Tongue (tissue), 3 donors: ENCODE measurements at places on chromosomes 7 and 10. TPM values are rescaled to one million over a fixed set of nuclear protein-coding genes. Genes with fewer than 3 reads are reported as not detected.

Gene C10orf105
- 0.10 TPM for total RNA-seq

Gene ORAI2
- 19.8 TPM for total RNA-seq

Gene OR2A1
- total RNA-seq: 0.10 TPM

Gene GJD4
- 0.21 TPM for total RNA-seq

Gene SLC16A9
- total RNA-seq: 9.5 TPM

Gene LBX1
- 5.6 TPM for total RNA-seq

Gene MKX
- total RNA-seq: 0.51 TPM

Gene RADIL
- total RNA-seq: 7.3 TPM

Gene SEMA3E
- 3.1 TPM for total RNA-seq

Gene GALNT17
- total RNA-seq: 38.0 TPM

Gene PDLIM1
- total RNA-seq: 41.1 TPM

Gene PANK1
- 27.3 TPM for total RNA-seq

Gene GPER1
- total RNA-seq: 6.7 TPM

Gene DDX21
- total RNA-seq: 47.5 TPM

Gene NKX1-2
- not detected for total RNA-seq

Gene PAX4
- total RNA-seq: not detected

Gene TMEM273
- total RNA-seq: 8.7 TPM

Gene DPY19L1
- total RNA-seq: 26.6 TPM

Gene FAM170B
- not detected for total RNA-seq

Gene INHBA
- 5.5 TPM for total RNA-seq

Gene CTNNA3
- 15.5 TPM for total RNA-seq

Gene SLC26A5
- total RNA-seq: 0.21 TPM

Gene GAD2
- not detected for total RNA-seq

Gene PPP1R9A
- total RNA-seq: 156 TPM

Gene EBF3
- 44.4 TPM for total RNA-seq

Gene SPAM1
- not detected for total RNA-seq

Gene OR6V1
- total RNA-seq: not detected

Gene STAMBPL1
- total RNA-seq: 17.2 TPM

Gene CDK1
- total RNA-seq: 59.5 TPM

Gene OPN1SW
- total RNA-seq: not detected

Gene POLR2J2
- total RNA-seq: 6.9 TPM

Gene UTF1
- total RNA-seq: not detected

Gene NXPH1
- not detected for total RNA-seq

Gene LRRC18
- not detected for total RNA-seq

Gene SDK1
- 9.9 TPM for total RNA-seq

Gene CYP3A4
- total RNA-seq: not detected

Gene NPTX2
- total RNA-seq: 4.3 TPM
